Spinal cord (tissue), 10 donors: ENCODE measurements at places on chromosomes 1 and 21. TPM values are rescaled to one million over a fixed set of nuclear protein-coding genes. Genes with fewer than 3 reads are reported as not detected.

The NMNAT2 gene
- total RNA-seq = 20.8 TPM

The TEX38 gene
- total RNA-seq = not detected

The PAX7 gene
- total RNA-seq = 1.5 TPM

The PLXNA2 gene
- total RNA-seq = 30.0 TPM

- no peak for DNase-seq
Measured at GRCh38 chr1:234938924-234939323, 189.7 kb downstream of the TOMM20 start.

DNA sequence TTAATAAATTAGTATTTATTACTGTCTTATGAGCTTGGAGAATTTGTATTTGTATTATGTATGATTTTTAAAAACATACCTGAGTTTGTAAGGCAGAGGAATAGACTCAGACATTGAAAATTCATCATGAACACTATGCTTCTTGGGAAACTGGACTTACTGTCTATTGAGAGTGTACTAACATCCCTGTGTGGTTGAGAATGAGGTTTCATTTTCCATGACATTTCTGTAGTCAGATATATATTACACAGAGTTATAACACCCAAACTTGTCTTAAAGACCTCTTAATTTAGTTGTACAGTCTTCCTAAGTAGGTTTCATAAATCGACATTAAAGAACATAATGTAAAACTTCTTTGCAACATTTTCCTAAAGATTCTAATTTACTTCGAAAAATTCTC is 30.0 kb downstream of the PPP2R5A start:
- no peak for DNase-seq

DNA sequence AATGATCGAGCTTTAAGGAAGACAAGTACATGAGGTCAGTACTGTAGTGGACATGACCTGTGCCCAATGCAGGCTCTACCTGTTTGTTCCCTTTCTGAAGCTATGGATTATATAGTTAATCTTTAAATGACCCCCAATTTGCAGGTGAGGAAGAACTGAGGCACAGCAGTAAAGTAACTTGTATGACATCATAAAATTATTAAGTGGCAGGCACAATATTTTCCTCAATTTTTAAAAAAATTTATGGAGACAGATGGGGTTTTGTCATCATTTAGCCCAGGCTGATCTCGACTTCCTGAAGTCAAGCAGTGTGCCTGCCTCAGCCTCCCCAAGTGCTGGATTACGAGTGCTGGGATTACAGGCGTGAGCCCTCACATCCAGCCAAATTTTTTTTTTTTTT is 3.6 kb upstream of the GATAD2B start:
- no peak for DNase-seq

DNA sequence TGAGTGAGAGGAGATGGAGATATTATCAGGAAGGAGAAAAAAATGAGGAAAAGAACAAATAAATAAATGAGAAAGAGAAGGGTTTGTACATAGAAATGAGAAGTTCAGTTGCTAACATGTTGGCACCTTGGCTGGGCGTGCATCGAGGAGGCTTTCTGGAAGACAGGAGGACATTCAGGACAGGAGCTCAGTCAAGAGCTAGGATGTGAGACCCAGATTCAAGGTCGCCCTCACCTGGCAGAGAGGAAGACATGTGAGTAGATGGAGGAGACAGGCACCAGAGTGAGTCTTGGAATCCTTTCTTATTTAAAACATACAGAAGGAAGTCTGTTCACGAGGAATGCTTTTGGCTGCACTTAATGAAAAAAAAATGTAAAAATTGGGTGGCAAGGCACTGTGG is 640.9 kb downstream of the NPHP4 start:
- no peak for DNase-seq

DNA sequence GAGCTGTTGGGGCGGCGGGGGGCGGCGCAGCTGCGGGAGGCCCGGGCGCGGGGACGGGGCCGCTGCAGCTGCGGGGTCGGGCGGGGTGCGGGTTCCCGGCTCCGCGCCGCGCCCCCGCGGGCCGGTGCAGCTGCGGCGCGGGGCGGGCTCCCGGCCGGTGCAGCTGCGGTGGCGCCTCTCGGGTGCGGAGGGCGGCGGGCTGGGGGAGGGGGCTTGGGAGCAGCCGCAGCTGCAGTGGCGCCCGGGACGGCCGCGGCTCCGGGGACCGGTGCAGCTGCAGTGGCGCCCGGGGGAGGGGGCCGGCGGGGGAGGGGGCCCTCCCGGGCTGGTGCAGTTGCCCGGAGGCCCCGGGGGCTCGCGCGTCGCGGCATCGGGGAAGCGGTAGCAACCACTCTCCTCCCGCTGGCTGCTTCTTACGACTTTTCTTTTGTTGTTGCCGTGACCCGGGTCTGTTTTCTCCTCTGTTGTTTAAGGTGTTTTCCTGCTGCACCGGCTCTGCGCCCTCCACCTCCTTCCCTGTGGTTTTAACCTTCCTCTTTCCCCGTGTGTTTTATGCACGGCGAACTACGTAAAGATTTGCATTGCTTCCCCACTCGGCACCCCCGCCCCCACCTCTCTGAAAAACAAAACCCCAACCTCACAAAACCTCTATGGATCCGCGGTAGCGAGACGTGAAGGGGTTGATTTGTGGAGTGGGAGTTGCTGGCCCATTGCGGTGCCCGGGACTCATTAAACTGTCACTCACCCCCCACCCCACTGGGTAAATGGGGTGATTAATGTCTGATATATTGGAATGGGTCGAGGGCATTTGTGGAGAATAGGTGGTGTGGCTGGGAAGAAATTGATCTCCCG is 1.7 kb upstream of the ZBTB18 start:
- DNase-seq = no peak

GRCh38 chr1:159014851-159015250 is 5.1 kb downstream of the IFI16 start:
- no peak for DNase-seq

GRCh38 chr1:178532392-178532791 is 19.5 kb downstream of the TEX35 start:
- DNase-seq = peak; percentile 40

DNA sequence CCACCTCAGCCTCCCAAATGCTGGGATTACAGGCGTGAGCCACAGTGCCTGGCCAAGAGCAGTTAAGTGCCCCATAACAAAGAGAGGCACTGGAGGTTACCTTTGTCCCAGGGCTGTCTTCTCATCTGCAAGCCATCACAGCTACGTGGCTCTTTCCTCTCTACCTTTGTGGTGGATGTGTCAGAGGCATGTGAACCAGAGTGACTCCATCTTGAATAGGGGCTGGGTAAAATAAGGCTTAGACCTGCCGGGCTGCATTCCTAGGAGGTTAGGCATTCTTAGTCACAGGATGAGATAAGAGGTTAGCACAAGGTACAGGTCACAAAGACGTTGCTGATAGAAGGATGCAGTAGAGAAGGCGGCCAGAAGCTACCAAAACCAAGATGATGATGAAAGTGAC is 59.4 kb upstream of the POU2F1 start:
- no peak for DNase-seq

DNA sequence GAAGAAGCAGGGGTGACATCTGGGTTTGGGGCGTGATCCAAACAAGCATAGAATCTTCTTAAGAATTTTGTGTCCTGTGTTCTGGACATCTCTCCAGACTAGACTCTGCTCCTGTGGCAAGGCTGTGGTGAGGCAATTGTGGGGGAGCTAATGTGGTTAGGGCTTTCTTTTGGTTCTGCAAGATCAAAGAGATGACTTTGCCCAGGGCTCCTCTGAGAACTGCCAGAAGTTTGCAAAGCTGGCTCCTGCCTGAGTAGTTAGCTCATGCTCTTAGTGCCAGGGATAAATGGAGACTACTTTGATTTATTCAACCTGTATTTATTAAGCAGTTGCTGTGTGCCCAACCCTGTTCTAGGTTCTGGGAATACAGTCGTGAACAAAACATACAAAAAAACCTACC is 34.0 kb upstream of the CRNN start:
- DNase-seq = no peak

GRCh38 chr1:64320922-64321614 is 117.6 kb downstream of the UBE2U start:
- DNase-seq = no peak
